ENCODE measurements at places on chromosomes 7 and 10.

DNA sequence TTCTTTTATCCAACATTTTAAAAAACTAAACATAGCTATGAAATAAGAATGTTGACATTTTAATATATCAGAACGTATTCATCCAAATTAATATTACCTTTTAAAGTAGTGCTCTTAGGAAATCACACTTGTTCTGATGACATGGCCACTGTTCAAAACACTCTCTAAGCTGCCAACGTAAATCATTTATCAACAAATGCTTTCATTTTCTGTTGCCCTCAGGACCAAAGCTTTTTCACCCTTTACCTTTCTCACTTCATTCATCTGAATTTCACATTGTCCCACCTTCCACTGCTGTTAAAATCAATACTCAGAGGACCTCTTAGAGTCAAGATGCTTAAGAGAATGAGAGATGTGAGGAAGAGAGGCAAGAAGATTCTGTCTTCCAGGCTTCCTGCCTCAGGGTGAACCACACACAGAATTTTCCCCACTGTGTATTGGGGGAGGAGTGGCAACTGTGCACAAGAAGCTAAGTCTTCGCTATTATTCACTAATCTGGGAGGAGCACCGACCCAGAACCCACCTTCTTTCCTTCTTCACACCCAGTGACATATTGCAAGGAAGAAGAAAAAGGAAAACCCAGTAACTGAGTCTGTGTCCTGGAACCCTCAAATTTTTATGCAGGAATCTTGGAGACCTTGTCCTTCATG lies 21.0 kb downstream of the HIBADH start:
- no peak for DNase-seq

- DNase-seq: no peak
Observed at GRCh38 chr7:137337902-137338301, 5.6 kb downstream of the PTN start.

DNA sequence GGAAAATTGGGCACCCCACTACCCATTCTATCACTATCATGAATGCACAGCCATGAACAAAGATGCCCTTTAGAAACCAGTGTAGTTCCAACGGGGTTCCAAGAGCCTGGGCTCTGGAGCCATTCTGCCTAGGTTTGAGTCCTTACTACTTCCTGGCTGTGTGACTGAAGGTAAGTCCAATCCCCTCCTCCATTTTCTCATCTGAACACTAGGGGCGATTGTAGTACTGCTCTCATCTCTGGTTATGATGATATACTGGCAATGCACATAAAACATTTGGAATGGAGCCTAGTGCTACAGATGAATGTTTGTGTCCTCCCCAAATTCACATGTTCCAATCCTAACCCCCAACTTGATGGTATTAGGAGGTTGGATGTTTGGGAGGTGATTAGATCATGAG lies 28.1 kb upstream of the CDH23 start:
- DNase-seq: no peak

GRCh38 chr7:139893999-139894398 lies 64.9 kb downstream of the TBXAS1 start:
- no peak for DNase-seq

DNA sequence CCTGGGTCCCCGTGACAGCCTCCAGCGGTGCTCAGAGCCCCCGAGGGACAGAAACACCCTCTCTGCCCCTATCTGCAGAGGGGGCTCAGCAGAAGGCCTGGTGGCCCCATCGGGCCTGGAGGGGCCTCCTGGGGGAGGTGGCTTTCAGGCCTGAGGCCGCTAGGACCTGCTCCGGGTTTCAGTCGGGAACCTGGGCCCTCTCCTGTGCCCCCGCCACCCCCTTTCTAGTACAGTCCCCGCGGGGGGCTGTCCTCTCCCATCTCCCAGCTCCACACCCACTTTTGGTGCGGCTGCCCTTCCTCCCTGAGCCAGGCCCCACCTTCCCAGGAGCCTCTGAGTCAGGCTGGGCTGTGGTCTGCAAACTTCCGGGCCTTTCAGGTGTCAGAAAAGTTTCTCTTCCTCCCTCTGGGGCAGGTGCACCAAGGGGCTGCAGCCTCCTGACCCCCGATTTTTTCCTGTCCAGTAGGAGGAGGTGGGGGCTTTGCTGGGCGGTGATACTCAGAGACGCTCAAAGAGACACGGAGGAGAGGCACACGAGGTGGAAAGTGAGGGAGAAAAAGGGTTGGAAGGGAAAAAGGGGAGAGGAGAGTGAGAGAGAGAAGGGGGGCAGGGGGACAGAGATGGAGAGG lies 692 bp downstream of the CARD11 start:
- peak; percentile 63 for DNase-seq

DNA sequence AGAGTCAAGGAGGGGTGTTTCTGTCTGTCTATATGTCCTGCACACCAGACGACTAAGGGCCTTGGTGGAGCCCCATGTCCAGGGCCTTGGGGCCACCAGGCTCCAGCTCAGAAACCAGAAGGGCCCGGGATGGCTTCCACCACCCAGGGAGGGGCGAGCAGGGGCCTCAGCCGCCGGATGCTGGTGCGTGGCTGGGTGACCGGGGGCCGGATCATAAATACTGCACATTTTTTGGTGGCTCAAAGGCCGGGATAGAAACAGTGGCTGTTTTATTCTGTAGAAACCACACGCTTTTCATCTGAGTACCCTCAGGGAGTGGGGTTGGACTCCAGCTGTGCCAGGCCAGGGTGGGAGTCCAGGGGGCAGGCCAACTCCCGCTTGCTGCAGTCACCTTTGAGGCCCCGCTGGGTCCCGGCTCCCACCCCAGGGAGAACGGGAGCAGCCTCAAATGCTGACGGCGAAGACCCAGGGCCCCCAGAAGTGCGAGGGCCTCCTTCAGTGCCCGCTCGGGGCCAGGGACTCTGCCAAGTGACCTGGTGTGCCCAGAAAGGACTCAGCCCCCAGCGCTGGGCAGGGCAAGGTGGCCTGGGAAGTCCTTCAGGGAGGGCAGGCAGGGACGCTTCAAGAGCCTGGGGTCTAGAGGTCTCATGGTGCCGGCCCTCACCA lies 28.2 kb downstream of the PDGFA start:
- no peak for DNase-seq

DNA sequence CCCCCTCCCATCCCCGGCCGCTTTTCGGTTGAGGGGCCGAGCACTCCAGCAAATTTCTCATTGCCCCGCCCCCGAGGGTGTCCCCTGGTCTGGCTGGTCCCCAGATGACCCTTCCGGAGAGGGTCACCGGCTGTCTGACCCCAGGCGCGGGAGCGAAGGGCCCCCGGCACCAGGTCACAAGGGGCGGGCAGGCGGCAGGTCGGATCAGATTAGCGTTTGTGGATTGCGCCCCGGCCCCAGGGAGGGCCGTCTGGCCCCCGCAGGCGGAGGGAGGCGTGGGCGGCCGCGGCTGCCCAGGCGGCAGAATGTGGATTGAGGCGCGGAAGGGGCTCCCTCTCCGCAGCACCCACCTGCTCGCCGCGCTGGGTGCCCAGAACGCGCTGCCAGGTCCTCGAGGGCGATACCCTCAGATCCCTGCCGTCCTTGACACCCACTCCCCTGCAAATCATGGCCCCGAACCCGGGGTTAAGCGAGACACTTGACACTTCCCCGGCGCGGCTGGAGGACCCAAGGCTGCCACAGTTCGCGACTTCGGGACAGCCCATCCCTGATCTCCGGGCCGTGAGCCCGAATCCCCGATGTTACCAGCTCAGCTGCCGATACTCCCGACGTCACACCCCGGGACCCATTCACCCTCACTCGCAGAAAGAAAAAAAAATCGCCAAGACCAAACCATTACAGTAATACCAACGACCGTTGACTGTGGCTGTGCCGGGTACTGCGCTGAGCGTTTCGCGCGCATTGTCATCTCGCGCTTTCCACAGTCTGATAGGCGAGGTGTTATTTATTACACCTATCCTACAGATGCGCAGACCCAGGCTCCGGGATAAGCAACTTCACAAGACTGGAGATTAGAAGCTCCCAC lies 953 bp downstream of the NODAL start:
- no peak for DNase-seq

DNA sequence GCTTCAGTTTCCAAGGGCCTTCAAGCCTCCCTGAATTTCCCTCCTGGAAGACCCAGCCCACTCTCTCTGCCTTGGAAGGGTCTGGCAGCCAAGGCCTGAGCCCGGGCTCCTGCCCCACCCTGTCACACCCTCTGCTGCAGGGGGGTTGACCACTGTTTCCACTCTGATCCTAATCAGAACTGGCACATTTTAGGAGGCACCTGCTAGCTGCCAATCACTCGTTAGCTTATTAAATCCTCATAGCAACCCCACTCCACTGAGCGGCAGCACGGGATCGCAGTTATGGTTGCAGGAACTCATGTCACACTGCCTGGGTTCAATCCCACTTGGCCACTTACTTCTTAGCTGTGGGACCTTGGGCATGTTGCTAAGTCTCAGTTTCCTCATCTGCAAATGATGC lies 12.9 kb downstream of the HSPB1 start:
- DNase-seq: no peak

- DNase-seq: no peak
Observed at GRCh38 chr7:148155000-148155399, 435.6 kb upstream of the C7orf33 start.

DNA sequence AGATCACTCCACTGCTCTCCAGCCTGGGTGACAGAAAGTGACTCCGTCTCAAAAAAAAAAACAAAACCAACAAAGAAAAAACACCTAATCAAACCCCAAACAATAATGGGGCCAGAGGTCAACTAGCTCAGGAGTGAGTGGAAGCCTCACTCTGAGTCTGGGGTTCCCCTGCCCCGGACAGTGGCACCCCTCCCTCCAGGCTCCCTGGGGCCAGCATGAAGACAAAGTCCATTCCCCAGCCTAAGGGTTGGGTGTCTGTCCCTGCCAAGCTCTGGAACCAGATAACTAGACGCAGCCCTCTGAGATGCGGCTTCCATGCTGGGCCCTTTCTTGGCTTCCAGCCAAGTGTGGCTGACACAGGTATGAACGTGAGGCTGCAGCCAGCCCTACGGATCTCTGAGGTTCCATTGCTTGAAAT lies 1.7 kb upstream of the FUOM start:
- DNase-seq: peak; percentile 37

DNA sequence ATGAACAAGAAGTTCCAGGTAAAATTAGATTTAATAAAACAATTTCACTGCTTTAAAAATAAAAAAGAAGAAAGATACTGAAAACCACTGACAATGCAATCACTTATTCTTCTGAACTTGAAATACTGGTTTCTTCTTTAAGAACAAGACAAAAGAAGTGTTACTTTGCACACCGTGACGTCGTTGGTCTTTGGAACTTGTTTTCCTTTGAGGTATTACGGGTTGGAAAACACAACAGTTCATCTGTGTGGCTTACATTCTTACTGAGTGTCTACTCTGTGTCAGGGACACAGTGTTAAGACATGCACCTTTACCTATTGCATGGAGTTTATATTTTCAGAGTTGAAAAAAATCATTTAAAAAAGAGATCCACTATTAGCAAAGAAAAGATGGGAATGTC lies 41.3 kb upstream of the UCN3 start:
- DNase-seq: no peak

- DNase-seq: no peak
Observed at GRCh38 chr10:13815756-13816155, 229.0 kb downstream of the PRPF18 start.

GRCh38 chr7:16727736-16728135 lies 25.8 kb upstream of the TSPAN13 start:
- no peak for DNase-seq

DNA sequence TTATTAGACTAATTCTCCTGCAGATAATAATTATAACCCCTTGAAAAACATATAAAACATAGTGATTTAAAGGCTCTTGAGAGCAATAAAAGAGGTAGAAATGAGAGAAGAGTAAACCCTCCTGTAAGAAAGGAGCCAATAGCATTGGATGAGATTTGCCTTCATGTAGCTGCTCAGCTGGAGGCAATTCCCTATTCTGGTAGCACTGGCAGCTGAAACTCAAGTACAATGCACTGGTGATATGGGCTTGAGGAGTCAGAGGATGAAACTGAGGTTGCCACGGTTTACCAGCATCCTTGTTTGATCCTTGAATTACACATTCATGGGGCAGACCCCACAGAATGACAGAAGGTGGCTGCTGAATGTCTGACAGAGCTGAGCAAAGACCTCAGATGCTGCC lies 76.4 kb downstream of the CTTNBP2 start:
- no peak for DNase-seq

DNA sequence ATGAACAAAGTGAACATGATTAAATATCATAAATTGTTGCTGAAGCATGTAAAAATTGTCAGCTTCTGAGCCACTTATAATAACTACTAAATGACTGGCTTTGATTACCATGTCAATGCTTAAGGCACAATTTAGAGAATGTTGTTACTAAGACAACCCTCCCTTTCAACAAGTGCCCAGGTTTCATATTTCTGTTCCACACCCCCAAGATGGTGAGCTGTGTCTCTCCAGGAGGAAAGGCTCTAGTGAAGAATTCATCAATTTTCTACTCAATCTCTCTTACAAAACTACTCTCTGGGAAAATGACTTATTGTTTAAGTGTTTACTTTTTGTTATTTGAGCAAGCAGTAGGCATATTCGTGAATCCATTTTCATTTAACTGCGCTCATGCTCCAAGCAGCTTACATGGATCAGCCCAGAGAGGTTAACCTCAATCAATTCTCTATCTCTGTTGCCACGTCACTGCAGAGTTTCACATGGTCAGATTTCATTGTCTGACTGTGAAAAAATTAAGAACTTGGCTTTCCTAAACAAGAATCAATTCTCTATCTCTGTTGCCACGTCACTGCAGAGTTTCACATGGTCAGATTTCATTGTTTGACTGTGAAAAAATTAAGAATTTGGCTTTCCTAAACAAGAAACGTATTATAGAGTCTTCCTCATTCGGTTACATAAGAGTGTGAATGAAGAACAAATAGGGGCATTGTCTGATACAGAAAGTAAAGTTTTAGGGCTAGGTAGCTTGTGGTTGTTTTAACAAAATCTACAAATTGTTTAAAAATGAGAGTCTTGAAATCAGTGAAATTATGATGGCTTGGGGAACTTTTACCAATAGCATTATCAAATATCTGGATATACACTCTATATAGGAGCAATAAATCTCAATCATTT lies 49.7 kb downstream of the CCDC71L start:
- DNase-seq: no peak

DNA sequence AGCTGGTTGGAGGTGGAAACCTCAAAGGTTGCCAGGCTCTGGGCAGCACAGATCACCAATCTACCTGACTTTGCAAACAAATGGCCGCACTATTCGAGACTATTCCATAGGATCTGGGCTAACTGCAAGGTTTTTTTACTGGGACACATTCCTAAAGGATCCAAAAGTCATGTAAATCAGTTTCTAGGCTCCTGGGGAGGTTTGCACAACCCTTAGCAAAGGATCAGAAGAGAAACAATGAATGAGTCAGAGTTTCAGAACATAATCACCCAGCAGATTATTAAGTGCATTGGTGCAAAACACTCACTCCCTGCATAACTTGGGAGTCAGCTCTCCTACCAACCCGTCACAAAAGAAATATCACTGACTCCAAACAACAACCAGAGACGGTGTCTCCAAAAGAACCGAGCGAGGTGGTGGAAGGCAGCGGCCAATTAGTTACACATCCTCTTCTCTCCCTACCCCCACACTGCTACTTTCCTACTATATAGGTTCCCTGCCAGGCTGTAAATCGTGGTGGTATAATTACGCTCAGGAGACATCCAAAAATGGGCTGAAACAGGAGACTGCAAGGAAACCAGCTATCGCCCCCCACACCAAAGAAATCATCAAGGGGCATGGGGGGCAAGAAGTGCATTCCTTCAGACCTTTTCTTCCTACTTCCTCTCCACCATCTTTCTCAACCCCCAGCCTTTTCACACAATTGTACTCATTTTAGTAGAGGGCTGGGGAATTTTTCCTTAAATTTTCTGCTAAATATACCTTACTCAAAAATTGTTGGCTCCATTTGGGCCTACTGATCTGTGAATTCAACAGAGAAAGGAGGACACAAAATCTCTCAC lies 3.2 kb downstream of the UBE2H start:
- DNase-seq: no peak

- DNase-seq: peak; percentile 59
Observed at GRCh38 chr10:72088889-72089575, 681 bp upstream of the SPOCK2 start.

- no peak for DNase-seq
Observed at GRCh38 chr7:140197218-140197890, 20.6 kb upstream of the KDM7A start.
